Left renal cortex interstitium (tissue), 4 donors: ENCODE measurements at places on chromosomes 2 and 18. TPM values are rescaled to one million over a fixed set of nuclear protein-coding genes. Genes with fewer than 3 reads are reported as not detected.

Gene RAX
- not detected for polyA plus RNA-seq

Gene TRABD2A
- polyA plus RNA-seq = 0.82 TPM

Gene SIX3
- not detected for polyA plus RNA-seq

Gene TEKT4
- 0.16 TPM for polyA plus RNA-seq

Gene DPP4
- 110 TPM for polyA plus RNA-seq

Gene FBLN7
- 14.3 TPM for polyA plus RNA-seq

Gene FABP1
- polyA plus RNA-seq = 72.2 TPM

Gene MSH2
- polyA plus RNA-seq = 80.9 TPM

Gene SS18
- 112 TPM for polyA plus RNA-seq

Gene FARSB
- polyA plus RNA-seq = 26.2 TPM

GRCh38 chr2:237538001-237538720 is 28.2 kb upstream of the PRLH start:
- DNase-seq = no peak

GRCh38 chr2:44839370-44839769 is 102.1 kb upstream of the SIX3 start:
- no peak for DNase-seq

GRCh38 chr2:237486334-237486818 is 675 bp upstream of the MLPH start:
- no peak for DNase-seq

DNA sequence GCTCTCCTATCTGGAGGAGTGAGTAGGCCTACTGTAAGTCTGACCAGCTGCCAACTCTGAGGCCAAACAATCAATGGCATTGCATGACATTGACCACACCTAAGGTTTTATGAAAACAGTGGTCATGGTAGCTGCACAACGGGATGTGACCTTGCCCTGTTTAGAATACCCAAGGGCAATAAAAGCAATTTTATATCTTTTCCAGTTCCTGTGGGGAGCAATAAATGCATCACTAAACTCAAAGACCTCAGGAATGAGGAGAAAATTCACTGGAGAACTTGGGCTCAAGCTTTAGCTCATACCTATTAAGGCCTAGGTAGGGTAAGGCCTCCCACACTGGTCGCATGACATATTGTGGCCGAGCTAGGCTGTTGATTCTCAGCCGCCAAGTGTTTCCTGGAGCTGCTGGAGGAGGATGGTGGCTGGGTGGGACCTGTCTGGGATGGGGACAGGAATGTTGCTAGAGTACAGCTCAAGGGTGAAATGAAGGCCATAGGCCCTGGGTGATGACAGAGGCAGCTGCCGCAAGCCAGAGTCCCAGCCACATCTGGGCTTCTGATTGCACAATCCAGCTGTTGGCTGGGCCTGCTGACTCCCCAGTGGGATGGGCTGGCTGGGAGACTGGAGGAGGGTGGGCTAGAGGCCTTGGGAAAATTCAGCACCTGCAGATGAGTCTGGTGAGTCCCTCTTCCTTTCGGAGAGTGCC is 313.7 kb downstream of the CYP26B1 start:
- no peak for DNase-seq

GRCh38 chr2:70553334-70553583 is 367 bp downstream of the TGFA start:
- DNase-seq = no peak

GRCh38 chr2:238528953-238529781 is 102.4 kb downstream of the ASB1 start:
- DNase-seq = no peak

DNA sequence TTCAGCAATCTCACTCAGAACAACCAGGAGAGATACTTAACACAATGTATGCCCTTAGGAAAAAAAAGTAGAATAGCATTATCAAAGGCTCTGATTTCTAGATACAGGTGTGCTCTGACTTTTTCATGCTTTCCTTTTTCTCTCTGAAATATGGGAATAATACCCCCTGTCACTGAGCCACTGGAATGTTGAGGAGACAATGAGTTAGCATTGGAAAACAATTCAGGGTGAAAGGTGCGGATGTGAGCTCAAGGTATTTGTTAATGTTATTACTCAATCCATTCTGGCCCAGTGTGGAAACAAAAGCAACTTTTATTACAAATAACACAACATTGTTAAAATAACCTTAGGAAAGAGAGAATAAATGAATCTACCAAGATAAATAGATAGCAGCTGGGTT is 228.0 kb downstream of the IKZF2 start:
- DNase-seq = no peak
